ENCODE measurements at places on chromosomes 3 and 15. TPM values are rescaled to one million over a fixed set of nuclear protein-coding genes. Genes with fewer than 3 reads are reported as not detected.

The CHDH gene
- total RNA-seq = 3.3 TPM

The ALS2CL gene
- 30.9 TPM for total RNA-seq

The TMEM115 gene
- total RNA-seq = 82.5 TPM

DNA sequence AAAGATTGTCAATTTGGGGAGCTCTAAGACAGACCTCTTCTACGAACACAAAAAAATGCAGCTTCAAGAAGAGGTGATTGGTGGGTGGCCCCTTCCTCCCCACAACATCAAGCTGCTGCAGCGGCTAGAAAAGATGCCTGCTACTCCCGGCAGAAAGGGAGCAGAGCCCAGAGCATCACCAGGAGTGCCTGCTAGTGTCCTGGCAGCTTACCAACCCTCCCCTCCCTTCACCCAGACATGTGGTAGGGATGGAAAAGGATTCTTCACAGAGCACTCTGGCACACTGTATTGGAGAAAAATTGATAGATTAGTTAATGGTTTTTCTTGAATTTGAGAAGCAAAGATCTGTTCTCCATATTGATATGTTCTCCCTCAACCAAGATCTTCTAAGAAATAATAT lies 10.8 kb downstream of the IP6K1 start:
- no peak for DNase-seq

- no peak for DNase-seq
These were observed 212.3 kb downstream of the FGF12 start for GRCh38 chr3:192514754-192515663.

GRCh38 chr3:137024348-137024747 lies 66.6 kb downstream of the IL20RB start:
- no peak for DNase-seq

DNA sequence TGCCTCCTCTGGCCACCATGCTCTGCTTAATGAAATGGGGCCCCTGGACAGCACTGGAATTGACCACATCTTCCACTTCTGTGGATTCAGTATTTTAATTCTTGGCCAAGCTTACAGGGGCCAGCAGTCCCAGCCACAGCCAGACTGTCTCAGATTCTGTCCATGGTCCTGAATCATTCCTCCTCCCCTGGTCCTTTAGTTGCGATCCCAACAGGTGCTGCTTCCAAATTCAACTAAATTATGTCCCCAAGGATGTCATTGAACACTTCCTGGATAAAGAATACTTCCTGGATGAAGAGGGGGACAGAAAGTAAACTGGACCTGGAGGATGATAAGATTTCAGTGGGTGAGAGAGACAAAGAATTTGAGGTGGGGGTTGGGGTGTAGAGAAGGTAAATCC lies 111.1 kb upstream of the FOXB1 start:
- no peak for DNase-seq

- DNase-seq = no peak
These were observed 17.9 kb downstream of the RIOX2 start for GRCh38 chr3:97954228-97954827.

- no peak for DNase-seq
These were observed at the start of gene DIS3L for GRCh38 chr15:66293419-66294156. DIS3L (plus strand) TSS chr15:66293568; CDS start chr15:66293597, 29 bp downstream.

- DNase-seq = no peak
These were observed 103.8 kb downstream of the CHCHD6 start for GRCh38 chr3:126807795-126808194.

GRCh38 chr15:45653702-45654424 lies 19.0 kb downstream of the SQOR start:
- no peak for DNase-seq

GRCh38 chr3:53193466-53194209 lies 32.6 kb downstream of the PRKCD start:
- no peak for DNase-seq

The CDHR4 gene
- total RNA-seq = not detected

GRCh38 chr3:79517766-79518413 lies 249.9 kb downstream of the ROBO1 start:
- DNase-seq = no peak

- no peak for DNase-seq
These were observed 548.0 kb upstream of the CCDC54 start for GRCh38 chr3:106829206-106829605.

The CACNA2D2 gene
- total RNA-seq = 0.55 TPM

The GALNT15 gene
- total RNA-seq = not detected

GRCh38 chr3:19202303-19202702 lies 54.0 kb downstream of the KCNH8 start:
- DNase-seq = no peak

The LMAN1L gene
- total RNA-seq = not detected
